ENCODE measurements at places on chromosomes 5 and 9.

DNA sequence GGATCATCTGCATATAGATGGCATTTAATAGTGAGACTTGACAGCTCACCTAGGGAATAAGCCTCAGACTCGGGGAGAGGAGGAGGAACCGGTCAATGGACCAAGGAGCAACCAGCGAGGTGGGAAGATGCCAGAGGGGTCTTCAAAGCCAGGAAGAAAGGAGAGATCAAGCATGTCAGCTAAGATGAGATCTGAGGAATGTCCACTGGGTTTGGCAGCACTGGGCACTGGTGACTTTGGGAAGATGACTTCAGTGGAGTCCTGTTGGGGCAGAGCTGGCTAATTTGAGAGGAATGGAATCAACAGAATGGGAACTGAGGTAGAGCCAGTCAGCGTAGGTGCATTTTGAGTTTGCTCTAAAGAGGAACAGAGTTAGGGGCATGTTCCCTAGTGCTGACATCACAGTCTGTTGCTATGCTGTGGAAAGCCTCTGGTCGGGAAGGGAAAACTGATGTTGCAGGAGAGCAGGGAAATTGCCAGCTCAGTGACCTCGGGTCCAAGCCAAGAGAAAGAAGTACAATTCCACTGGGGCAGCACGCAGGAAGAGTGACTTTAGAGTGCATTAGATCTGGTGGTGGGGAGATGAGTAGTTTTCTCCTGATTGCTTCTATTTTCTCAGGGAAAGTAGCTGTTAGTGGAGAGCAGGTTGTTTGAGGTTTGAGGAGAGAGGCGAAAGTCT is 56.9 kb downstream of the ZNF618 start:
- no peak for DNase-seq

DNA sequence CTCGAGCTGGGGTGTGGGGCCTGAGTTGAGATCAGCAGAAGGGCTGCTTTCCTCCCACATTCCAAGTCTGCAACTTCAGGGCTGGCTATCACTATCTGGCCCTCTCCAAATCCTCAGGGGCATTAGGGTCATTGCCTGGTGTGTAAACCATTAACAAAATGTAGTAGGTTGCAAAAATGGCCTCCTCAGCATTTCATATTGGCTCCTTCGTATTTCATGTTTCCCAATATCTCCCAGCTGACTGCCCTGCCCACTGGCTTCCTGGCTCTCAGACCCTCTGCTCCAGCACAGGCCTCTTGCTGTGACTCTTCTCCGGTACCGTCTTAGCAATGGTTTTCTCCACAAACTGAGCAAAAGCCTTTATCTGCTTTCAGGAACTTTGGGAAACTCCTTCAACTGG is 113.8 kb downstream of the GADD45G start:
- DNase-seq, result no peak

DNA sequence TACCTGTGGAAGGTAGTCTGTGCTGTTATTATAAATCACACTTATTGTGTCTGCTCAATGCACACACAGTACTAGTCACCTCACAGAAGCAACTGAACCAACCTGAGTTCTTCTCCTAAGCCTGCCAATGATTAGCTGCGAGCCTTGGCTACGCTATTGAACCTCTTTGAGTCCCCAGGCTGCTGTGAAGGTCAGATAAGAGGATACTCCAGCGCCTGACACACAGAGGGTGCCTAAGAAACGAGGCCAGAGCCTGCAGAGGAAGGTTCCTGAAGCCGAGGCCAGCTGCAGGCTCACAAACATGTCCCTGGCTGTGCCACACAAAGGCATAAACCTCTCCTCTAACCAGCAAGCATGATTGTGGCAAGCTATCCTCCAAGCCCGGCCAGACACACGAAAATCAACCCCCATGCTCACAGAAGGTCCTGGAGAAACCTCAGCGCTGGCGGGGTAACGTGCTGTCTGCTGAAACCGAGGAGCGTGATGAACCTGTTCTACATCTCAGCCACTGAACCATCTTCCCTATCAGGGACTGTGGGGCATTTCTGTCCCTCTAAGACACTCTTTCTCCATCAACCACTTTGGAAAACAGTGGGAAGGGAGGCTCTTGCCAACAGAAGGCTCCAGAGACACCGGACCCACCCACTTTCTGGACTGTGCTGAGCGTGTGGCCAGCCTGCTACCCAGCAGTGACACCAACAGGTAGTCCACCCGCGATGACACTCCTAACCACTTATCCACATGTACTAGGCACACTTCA is 53.2 kb upstream of the SLC25A51 start:
- no peak for DNase-seq

GRCh38 chr5:148255456-148255855 is 13.1 kb upstream of the SPINK13 start:
- DNase-seq, result no peak

DNA sequence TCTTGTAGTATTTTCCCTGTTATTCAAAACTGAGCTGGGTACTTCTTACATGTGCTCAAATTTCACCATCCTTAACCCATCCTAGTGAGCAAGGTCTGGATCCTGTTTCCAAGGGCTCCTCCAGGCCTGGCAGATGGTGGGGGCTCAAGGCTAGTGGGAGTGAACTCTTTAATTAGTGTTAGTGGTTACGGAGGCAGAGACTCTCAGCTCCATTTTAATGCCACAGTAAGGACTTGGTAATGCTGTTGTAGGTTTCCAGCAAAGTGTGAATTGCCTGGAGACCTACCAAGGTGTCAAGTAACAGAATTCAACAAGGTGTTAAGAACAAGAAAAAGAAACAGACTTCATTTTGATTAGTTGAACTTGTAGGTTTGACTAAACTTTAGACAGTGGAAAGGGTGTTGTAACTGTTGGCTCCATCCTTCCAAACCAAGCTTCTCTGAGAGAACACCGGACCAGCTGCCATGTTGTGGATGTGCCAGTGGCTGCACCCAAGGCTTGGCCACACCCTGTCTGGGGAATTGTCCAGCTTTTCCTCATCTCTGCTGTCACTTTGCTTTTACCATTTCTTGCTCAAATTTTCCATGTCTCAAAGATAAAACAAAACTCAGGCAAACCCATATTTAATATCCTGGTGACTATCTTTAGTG is 98.7 kb downstream of the ADCY2 start:
- no peak for DNase-seq

DNA sequence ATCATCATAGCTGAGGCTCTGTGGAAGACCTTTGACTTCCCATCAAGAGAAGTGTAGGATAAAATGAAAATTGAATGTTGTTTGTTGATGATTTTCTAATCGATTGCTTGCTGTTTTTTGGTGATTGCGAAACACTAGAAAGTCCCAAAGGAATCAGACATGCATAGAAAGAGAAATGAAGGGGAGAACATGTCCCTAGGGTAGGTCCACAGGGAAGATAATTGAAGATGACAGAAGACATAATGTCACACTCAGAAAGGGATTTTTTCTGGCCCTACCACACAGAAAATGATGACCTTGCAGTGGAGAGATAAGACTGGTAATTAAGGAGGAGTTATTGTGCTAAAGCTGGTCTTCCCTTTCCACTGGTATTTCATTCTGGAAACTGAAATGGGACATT is 62.8 kb downstream of the INSYN2B start:
- DNase-seq, result no peak

DNA sequence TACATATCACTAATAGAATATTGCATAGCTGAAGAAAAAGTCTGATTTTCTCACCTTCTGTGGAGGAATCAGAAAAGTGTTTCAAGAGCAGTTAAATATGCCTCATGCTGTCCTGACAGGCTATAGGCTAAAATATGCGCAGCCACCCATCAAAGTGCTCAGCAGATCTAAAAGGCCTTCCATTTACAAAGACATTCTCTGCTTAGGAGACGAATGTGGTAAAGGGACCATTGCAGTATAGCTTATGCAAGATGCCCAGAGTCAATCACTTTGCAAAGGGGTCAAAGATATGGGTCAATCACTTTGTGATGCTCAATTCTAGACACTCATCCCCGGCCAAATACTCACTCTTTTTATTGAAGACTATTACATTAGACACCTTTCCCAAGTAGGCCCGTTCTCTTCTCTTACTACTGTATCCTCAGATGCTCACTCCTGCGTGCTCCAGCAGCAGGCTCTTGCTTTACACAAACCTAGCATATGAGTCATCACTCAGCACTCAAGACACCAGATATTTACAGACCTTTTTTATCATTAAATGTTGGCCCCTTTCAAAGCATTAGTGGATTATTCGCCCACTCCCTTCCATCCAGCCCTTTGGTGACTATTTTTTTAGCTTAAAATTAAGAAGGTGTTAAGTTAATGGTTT is 568.2 kb upstream of the CDH18 start:
- no peak for DNase-seq

DNA sequence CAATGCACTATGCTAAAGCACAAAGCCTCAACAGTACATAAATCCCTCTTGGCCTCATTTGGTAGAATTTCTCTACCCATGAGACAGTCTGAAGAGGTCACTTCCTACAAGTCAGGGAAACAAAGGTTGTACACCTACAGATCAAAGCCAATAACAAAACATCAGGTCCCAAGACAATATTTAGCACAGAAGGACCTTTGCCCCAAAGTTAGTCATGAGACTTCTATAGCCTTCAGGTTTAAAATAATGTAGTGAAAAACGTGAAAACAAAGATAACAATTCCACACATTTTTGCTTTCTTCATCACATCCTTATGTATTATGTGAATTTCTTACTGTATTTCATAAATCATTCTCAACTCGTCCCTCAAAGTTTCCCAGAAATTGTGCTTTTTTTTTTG is 15.8 kb downstream of the AFF4 start:
- DNase-seq, result no peak

GRCh38 chr5:100188339-100188738 is 346.8 kb upstream of the FAM174A start:
- no peak for DNase-seq

- DNase-seq, result no peak
These were observed 43.6 kb upstream of the TRAF1 start for GRCh38 chr9:120970244-120970643.

DNA sequence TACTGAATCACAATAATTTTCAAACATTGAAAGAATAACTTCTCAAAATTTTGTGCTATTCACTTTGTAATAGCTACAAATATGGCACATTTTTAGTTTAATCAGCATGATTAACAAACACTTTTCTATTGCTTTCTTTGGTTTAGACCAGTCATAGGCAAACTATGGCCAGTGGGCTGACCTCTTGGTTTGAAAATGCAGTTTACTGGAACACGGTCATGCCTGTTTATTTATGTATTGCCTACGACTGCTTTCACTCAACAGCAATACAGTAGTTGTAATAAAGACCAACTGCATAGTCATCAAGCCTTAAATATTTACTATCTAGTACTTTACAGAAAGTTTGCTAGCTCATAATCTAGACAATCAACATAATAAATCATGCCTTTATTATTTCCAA is 810.8 kb downstream of the TLE1 start:
- DNase-seq, result no peak

DNA sequence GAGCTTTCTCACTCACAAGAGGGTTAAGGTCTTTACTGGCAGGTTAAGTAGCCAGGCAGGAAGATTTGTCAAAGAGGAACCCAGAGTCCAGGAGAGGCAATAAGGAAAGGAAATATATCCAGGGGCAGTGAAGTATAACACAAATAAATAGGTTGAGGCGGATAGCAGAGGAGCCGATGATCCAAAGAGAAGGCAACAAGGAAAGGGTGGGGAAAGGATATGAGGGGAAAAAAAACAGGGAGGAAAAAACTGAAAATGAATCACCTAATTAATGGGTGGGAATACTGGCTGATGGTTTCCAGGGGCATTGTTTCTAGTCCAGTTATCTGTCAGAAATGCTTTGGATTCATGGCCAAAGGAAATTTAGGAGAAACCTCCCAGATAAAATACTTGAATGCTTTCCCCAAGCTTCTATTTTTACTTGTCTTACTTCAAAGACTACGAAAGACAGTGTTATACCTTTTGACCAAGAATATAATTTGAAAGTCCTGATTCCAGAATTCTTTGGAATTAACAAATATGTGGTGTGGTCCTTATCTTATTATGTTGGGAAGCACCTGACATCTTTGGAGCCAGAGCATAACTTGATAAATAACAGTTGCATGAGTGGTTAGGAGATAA is 146.5 kb downstream of the AOPEP start:
- no peak for DNase-seq

- no peak for DNase-seq
These were observed 38.0 kb downstream of the MTMR12 start for GRCh38 chr5:32274548-32275395.

DNA sequence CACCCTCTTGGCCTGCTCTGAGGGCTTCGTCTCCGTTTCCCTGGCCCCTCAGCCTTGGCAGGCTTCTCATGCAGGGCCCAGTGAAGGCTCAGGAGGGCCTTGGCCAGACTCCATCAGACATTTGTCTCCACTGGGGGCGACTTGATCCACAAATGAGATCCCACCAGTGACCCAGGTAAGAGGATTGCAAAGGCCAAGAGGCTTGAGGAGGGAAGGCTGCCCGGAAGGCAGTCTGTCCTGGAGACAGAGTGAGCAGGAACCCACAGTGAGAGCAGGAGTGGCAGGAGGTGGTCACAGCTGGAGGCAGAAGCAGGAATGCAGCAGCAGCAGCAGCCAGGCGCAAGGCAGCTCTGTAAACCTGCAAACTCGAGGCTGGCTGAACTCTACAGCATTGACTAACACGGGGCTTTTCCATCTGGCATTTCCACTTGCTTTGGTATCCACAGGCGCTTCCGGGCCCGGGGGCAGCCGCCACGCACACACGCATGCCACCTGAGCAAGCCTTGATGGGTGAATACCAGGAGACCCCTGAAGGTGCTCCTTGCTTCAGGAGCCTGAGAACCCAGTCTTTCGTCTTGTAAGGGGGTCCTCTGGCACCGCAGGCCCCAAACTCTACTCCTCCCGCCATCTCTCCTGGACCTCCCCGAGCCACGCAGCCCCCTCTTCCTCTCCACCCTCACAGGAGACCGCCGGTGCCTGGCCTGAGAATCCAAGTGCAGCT is 14.7 kb downstream of the MGAT1 start:
- DNase-seq, result no peak

DNA sequence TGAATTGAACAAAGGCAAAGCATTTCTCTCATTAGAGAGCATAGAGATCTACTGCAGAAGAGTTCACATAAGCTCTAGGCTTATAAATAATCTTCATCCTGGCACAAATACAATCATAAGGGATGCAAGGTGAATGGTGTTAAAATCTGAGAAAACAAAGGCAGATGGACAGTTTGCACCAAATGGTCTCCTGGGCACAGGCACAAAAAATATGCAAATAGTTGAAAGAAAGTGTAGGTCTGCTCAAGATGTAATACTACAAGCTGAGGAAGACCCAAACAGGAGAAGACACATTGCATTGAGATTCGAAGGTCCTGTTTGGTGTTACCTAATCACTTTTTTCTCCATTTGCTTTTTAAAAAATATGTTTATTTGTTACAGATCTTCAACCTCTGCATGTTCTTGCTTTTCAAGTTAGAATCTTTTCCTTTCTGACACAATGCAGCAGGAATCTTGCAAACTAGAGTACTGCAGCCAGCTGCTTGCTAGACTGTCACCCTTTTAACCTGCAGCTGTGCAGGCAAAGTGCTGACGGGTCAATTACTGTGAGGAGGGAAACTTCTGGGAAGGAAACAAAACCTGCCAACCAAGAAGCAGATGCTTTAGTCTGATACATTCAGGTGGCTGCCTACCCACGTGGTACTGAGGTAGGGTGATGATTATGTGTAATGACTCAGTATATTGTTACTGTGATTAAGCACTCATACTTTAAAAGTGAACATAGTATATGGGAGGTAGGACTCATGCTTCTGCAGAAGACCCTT is 1048.6 kb upstream of the SEMA6A start:
- DNase-seq, result no peak

- DNase-seq, result no peak
These were observed 129.6 kb downstream of the GLIS3 start for GRCh38 chr9:4170231-4170630.
